ENCODE measurements at places on chromosomes 6 and 20. TPM values are rescaled to one million over a fixed set of nuclear protein-coding genes. Genes with fewer than 3 reads are reported as not detected.

- no peaks in the 10 kb centered on the region for H3K36me3 ChIP-seq
- no peak overlapping the region for H3K4me3 ChIP-seq
- H3K27me3 ChIP-seq: no peaks in the 10 kb centered on the region
- DNase-seq: peak; percentile 70
- no peak overlapping the region for H3K27ac ChIP-seq
Observed at GRCh38 chr20:41969656-41970055, 351.5 kb upstream of the CHD6 start.

DNA sequence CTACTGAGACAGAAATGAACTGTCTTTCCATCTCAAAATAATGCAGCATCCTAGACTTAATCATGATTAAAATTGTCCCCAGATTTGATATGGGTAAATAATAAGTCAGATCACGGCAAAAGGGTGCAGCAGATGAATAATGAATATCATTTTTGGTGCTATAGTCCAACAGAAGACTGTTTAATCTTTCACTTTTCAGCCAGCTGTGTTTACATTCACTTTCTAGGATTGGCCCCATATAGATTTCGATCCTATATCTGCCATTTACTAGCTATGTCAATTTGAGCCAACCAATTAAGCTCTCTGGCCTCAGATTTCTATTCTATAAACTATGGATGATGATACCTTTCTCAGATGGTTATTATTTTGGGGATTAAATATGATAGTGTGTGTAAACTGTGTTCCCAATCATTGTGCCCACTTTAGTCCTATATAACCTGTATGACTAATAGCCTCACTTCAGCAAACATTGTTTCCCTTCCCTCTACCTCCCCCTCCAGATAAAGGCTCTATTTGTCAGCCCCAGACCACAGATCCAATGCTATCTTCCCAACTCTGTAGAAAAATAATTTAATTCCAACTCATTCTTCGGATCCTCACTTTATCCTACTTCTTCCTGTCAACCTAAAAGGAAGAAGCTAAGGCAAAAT is 53.6 kb upstream of the NT5E start:
- no peak overlapping the region for H3K4me3 ChIP-seq
- peaks cover 2% of the 10 kb centered on the region for H3K4me1 ChIP-seq
- H3K27me3 ChIP-seq: no peaks in the 10 kb centered on the region
- H3K36me3 ChIP-seq: no peaks in the 10 kb centered on the region
- DNase-seq: no peak
- H3K27ac ChIP-seq: no peak overlapping the region

- no peak for DNase-seq
- H3K27ac ChIP-seq: no peak overlapping the region
- no peak overlapping the region for H3K4me3 ChIP-seq
- peaks cover 10% of the 10 kb centered on the region for H3K4me1 ChIP-seq
Observed at GRCh38 chr20:17838921-17839320, 129.7 kb downstream of the SNX5 start.

GRCh38 chr6:145631374-145631773 is 103.9 kb downstream of the EPM2A start:
- no peak overlapping the region for H3K27ac ChIP-seq
- H3K4me1 ChIP-seq: no peaks in the 10 kb centered on the region
- no peak overlapping the region for H3K4me3 ChIP-seq
- H3K36me3 ChIP-seq: no peaks in the 10 kb centered on the region
- no peaks in the 10 kb centered on the region for H3K27me3 ChIP-seq

Gene PSORS1C1
- total RNA-seq: 1.2 TPM

- H3K4me1 ChIP-seq: peaks cover 33% of the 10 kb centered on the region
- H3K36me3 ChIP-seq: no peaks in the 10 kb centered on the region
- H3K27me3 ChIP-seq: peaks cover 6% of the 10 kb centered on the region
Observed at GRCh38 chr20:2254333-2254732, 41.5 kb upstream of the TGM3 start.

Data from spleen (tissue), 13 donors.